ENCODE measurements at places on chromosomes 3 and 15.

DNA sequence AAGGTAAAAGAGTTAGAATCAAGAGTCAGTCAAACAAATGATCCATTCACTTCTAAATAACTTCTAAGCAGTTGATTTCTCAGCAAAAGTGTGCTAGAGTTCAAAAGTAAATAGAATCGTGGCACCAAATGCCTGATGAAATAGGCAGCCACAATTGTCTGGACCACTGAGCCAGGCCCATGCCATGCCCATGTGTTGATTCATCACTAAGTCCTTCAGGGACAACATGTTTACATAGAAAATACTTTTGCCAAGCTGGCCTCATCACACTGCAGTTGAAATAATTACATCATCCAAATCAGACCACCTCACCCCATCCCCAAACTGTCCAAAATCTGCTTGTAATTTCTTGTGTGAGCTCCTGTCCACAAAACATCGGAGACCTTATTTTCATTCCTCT lies 216.3 kb downstream of the IGSF11 start:
- DNase-seq = no peak

DNA sequence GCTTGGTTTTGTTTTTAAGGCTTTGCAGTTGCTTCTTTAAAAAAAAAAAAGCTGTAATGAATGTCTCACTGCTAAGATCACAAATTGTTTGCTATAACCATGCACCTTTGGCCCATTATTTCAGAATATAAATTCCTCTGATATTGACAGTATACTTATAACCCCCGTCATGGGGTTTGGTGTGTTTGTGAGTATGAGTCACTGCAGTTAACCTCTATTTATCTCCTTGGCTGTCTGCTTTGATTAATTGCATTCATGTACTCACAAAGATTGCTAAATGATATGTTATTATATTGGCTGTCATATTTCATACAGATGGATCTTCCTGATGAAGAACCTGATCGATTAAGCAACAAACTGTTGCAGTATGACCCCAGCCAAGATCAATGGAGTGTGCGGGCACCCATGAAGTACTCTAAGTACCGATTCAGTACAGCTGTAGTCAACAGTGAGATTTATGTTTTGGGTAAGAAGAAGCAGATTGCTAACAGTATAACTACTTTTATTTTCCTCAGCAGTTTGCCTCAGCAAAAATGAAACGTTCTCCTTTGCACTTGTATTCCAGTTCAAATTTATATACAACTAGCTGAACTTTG lies 14.9 kb downstream of the KBTBD12 start:
- DNase-seq = no peak

DNA sequence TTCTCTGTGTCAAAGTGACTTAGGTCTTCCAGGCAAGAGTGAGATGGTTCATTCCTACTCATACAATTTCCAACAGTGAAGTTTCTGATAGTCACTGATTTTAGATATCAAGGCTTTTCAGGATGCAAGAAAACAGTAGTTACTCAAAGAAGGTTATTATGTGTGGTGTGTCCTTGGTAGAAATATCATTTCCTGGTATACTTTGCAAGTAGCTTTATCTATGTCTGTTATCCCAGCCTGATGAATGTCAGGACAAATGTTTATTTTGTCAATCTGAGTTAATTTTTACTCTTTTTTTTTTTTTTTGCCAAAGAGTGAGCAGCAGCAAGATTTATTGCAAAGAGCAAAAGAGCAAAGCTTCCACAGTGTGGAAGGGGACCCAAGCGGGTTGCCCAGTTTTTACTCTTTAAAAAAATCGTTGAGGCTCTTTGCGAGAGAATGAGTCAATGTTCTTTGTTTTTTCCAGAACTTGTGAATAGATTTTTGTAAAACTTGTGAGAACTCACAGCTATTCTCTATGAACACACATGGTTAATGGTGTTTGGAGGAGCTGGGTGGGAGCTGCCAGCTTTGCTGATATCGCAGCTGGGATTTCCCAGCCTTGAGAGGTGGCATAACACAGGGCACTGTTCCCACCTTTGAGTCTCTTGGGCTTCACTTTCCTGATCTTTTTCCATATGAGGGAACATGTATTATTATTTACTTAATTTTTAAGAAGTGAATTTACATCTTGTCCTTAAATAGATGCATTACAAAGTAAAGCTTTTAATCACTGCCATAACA lies 51.9 kb downstream of the SV2B start:
- no peak for DNase-seq

DNA sequence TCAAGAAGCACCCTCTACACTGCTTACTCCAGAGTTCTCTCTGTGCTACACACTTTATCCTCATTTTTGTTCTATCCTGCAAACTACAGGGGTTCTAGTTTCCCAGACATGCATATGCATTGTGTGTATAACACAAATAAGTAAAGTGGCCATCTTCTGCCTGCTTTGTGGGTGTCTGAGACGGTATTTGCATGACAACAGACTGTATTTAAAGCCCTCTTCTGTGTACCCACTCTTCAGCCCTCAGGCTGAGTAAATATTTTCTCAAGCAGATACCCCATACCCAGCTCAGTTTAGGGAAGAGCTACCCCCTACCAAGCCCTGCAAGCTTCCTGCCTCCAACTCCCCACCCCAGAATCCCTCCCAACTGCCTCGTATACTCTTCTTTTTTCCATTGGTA lies 31.7 kb downstream of the SYNPR start:
- no peak for DNase-seq

DNA sequence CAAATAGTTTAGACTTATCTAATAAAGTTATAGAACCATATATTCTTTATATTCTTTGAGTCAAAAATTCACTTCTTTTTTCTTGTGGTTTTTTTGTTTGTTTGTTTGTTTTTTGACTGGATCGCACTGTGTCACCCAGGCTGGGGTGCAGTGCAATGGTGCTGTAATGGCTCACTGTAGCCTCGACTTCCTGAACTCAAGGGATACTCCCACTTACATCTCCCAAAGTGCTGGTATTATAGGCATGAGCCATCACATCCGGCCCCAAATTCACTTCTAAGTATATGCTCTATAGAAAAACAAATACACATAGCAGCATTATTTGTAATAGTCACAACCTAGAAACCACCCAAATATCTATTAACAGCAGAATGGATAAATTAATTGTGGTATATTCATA lies 13.7 kb upstream of the SLTM start:
- no peak for DNase-seq

DNA sequence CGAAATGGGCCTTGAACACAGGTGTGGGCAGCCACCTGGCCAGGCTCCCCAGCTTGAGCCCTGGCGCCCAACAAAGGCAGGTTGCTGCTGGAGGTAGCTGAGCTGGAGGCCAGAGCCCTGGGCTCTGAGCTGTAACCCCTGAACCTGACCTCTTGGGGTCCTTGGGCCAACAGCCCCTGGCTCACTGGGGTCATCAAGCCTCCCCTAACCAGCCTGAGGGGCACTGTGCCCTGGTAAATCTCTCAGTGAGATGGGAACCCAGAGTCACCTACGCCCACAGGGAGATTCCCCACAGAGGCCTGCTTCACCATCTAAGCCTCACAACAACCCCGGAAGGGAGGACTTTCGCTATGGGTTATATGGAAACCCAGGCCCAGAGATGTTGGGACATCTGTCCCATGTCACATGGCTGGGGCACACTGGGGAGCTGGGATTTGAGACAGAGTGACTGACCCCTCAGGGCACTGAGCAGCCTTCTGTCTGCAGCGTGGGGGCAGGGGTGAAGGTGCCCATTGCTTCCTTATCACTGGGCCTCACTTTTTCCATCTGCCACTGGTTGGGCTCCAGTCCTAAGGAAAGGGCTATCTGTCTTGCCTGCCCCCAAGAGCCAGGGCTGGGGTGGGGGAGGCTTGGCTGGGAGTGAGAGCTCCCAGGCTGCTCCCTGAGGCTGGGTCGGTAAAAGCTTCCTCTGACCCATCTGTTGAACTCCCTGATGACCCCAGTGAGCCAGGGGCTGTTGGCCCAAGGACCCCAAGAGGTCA lies 59.1 kb downstream of the IQSEC1 start:
- DNase-seq = no peak

DNA sequence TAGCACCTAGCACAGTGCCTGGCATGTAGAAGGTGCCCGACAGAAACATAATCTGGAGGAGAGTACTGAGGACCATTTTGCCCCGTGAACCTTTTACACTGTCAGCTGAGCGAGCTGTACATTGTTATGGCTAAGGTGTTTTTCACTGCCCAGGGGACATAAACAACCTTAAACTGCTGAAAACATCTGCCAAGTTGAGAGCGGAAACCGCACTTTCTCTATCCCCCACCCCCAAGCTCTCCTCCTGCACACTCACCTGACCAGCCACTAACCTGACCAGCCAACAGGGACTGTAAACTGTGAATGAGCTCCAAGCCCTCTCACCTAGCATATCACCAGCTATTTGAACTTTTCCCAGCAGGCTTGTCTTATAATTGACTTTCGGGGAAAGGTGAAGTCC lies 17.6 kb downstream of the RAB43 start:
- DNase-seq = no peak

- no peak for DNase-seq
Observed at GRCh38 chr15:88636050-88636449, 2.8 kb upstream of the ISG20 start.

DNA sequence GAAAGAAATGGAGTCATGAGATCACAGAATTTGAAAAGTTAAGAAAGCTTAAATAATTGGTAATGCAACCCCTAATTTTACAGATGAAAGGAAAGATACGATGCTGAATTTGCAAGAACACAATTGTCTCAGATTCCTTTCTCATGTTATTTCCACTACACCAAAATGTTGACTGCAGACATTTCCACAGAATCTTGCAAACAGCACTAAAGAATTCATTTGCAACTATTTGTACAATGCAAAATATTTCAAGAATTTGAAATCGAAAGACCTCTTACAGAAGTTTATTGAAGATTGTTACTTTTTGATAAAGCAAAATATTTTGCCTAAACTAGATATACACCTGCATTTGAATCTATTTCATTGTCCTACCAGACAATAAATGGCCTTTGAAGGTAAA lies 194.1 kb upstream of the KCNMB2 start:
- no peak for DNase-seq

DNA sequence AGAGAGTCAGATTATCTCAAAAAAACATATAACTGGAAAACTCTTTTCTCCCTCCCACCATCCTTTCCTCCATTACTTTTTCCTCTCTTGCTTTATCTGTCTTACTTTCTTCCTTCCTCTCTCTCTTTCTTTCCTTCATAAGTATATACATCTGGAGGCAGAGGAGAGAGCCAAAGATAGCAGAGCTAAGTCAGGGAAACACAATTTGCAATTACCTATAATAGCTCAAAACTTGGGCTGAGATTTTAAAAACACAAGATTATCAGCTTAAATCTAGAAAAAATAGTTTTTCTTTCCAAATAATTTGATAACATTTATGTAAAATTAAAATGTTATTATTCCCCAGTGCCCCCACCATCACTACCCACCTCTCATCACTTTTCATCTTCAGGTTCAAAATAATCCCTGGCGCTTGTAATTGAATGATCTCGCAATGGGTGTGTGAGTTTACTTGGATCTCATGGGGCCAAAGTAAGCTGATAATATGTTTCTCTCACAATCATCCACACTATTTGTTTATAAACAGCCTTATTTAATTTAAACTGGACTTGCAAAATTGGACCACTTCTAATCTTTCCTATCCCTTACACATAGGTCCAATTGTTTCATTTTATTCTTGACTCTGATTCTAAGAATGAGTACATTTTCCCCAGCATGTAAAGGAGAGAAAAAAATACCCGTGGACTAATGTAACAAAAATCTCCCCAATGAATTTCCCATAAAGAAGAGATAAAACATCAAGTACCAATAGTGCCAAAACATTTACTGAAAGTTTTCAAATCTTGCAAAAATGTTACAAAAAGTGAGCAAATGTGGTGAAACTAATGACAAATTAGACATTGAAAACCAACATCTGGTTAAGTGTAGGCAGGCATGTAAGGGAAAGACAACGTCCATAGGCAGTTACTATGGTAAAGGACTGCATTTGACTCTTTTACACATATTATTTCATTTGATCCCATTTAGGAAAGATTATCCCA lies 236.9 kb downstream of the DTWD1 start:
- DNase-seq = no peak

GRCh38 chr3:139619484-139619883 lies 58.3 kb downstream of the NMNAT3 start:
- DNase-seq = no peak

GRCh38 chr3:11001020-11001657 lies 8.6 kb downstream of the SLC6A1 start:
- no peak for DNase-seq

GRCh38 chr15:96702589-96702988 lies 372.1 kb downstream of the NR2F2 start:
- DNase-seq = no peak

DNA sequence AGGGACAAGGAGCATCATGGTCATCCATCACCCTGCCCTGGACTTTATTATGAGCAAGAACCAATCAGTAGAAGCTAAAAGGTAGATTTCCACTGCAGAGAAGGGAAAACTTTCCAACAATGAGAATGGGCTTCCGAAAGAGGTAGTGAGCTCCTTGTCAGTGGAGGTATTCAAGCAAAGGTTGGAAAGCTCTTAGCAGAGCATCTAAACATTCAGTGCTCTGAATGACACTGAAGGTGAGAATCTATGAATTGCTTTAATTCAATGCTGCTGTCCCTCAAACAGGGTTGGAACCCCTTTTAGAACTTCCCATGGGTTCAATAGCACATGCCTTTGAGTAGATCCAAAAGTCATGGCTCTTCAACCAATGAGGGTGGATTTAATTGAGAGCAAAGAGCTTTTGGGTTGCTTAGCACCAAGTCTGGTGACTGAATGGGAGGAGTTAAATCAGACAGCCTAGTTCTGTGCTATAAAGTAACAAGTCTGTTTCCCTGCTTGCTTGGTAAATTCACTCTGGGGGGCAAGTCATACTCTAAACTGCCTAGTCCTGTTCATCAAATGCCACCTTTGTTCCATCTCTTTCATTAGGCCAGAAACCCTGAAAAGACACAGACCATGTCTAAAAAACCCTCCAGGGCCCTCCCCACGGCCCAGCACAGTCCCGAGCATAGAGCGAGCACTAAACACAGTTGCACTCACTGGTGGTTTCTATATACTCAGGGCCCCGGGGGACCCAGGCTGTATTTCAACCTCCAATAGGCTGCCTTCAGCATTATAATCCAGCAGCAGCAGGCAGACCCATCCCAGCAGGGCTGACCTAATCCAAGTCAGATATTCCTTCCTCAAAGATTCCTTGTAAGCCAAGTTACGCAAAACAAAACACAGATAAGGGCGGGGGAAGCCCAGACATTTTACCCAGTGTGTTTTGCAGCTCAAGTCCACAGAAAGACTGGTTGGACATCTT lies 161.2 kb downstream of the MEGF11 start:
- no peak for DNase-seq

DNA sequence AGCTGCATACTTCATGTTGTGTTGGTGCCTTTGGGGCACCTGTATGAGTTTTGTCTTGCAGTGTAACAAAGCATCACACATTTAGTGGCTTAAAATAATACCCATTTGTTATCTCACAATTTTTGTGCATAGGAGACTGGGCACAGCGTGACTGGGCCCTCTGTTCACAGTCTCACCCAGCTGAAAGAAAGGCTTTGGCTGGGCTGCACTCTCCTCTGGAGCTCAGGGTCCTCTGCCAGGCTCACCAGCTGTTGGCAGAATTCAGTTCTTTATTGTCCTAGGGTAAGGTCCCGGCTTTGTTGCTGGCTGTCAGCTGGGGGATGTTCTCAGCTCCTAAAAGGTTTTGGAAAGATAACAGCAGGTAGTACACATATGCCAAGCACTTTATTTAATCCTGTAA lies 263.3 kb downstream of the CLSTN2 start:
- DNase-seq = no peak
